ENCODE measurements at places on chromosomes 2 and 18.

GRCh38 chr2:15799432-15799827 lies 140.9 kb upstream of the MYCN start:
- no peak for DNase-seq

DNA sequence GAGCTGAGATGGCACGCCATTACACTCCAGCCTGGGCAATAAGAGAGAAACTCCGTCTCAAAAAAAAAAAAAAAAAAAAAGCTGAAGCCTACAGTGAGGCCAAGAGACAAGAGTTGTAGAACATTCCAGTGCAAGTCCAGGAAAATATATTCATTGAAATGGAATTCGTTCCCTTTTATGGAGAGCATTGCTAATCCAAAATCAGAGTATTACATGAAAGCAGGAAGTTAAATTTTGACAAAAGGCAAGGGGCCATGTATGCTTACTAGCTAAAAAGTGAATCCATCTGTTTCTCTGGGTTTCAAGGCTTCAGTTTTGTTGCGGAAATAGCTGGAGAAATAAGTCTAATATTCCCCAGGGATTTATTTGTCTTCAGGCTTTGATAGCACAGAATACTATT lies 471.7 kb downstream of the THSD7B start:
- peak; percentile 97 for DNase-seq

DNA sequence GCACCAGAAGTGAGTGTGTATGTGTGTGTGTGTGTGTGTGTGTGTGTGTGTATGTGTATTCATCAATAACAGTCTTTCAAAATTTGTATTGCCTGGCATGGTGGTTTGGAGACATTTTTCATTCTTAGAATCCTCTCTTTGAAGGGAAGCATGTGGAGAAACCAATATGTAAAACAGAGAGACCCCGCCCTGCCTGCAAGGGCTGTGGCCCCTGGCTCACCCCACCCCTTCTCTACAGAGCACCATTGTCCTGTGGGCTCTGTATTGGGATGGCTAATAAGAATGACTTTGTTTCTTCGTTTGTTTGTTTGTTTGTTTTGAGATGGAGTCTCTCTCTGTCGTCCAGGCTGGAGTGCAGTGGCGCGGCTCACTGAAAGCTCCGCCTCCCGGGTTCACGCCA lies 65.9 kb downstream of the GNAL start:
- DNase-seq = no peak

DNA sequence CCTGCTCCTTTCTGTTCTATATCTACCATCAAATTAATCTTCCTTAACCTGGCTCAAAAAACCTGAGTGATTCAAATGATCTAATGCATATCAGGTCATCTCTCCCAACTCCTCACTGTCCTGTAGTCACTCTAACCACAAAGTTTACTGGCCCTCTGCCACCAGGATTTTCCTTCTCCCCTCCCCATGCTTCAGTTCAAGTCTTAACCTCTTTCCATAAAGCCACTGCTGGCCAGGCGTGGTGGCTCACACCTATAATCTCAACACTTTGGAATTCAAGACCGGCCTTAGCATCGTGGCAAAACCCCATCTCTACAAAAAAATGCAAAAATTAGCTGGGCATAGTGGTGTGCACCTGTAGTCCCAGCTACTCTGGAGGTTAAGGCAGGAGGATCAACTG lies 7.5 kb upstream of the SP3 start:
- no peak for DNase-seq

GRCh38 chr18:48827291-48828193 lies 123.2 kb downstream of the SMAD7 start:
- peak; percentile 71 for DNase-seq

GRCh38 chr2:159933727-159934049 lies 128.7 kb downstream of the PLA2R1 start:
- peak; percentile 58 for DNase-seq

- DNase-seq = no peak
These were observed 22.6 kb downstream of the EIF4E2 start for GRCh38 chr2:232573042-232573441.

DNA sequence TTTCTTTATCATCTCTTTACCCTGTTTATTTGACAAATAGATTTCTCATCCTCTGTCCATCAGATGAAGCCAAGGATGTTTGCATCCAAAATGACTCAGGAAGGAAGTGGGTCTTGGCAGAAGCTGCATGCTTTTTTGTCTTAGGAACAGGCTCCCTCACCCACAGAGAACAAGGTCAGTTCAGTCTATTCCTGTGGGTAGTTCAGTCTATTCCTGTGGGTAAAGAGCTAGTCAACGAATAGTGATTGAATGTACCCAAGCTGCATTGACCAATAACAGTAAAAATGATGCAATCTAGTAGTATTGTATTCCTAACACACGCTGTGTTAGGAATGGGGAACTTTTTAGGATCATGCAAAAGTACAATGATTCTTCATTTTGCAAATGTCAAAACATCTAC lies 290.8 kb upstream of the TANK start:
- DNase-seq = peak; percentile 97

- no peak for DNase-seq
These were observed 381.0 kb downstream of the MTX2 start for GRCh38 chr2:176650104-176650837.

DNA sequence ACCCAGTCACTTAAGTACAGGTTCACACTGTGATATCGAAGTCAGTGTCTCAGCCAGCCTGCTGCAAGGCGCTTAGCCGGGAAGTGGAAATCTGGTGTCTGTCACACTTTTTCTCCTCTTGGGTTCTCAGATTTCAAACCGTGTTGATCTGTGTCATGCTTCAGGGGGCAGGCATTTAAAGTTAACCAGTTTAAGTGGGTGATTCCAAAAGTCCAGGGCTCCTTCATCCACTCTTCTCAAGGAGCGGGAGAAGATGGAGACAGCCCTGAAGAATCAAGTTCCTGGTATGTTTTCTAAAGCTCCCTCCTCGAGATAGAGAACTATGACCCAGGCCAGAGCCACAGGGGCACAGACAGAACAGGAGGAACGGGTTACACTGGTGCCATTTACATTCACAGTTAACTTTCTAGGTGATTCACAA lies 331.7 kb downstream of the GBX2 start:
- DNase-seq = no peak
